NCI-H345 (cell line): ENCODE measurements at places on chromosomes 3 and 15.

DNA sequence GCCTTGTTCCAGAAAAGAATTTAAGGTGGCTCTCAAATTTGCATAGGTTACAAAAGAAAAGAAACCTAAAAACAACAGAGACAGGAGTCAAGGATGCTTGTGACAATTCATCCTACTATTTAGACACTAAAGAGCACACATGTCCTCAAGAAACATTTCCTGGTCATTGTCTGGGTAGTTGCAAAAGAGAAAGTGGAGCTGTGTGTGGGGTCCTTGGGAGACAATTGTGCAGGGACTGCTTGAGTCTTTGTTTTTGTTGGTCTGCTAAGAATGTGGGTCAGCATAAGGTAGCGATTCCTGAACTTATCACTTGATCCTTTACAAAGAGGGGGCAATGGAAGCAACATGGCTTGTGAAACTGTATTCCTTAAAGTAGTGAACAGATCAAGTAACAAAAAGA lies 185.3 kb downstream of the KCNAB1 start:
- DNase-seq, result no peak

- DNase-seq, result no peak
These were observed 259.1 kb upstream of the PEX5L start for GRCh38 chr3:180295811-180296210.

DNA sequence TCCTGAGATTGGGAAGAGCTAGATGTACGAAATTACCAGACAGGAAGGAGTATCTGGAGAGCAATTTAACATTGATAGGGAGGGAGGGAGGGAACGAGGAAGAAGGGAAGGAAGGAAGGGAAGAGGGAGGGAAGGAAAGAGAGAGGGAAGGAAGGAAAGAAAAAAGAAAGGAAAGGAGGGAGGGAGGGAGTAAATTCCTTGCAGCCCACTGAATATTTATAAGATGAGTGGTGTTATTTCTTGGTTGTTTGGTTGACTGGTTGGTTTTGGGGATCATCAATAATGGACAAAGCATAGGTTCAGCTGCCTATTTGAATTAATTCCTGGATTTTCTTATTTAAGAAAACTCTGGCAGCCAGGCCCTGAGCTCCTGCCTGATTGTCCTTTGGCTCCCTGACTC lies 15.5 kb upstream of the TSEN2 start:
- no peak for DNase-seq

- DNase-seq, result no peak
These were observed 665.4 kb upstream of the CBLB start for GRCh38 chr3:106534206-106534605.

DNA sequence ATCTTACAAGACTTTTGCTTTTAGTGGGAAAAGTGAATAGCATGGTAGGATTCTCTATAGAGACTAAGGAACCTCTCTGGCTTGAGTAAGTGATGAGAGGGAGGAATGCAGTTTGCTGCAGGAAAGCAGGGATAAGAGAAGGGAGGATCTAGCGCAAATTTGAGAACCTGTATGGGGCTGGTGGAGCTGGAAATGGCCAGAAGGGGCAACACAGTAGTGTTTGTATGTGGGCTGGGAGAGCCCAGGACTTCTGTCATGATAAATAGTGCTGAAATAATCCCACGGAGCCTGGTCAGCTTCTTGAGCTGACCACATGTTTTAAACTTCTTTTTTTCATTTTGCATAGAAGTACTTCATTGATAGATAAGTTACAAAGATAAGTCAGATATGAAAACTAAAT lies 11.2 kb upstream of the SHC4 start:
- no peak for DNase-seq

DNA sequence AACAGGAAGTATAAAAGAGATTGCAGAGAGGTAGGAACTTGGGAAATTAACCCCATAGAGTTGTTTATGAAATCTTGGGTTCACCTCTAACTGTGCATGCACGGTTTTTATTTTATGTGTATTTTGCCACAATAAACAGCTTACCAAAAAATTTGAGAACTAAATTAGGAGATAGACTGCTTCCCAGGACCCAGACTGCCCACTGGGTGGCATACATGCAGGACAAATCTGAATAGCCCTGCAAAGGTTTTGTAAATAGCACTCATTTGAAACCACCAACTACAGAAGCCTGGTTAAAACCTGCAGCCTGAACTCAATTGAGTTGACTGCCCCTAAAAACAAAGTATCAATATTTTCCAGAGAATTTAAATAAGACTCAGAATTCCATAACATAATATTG lies 96.4 kb upstream of the SLCO2A1 start:
- DNase-seq, result no peak

GRCh38 chr3:191356631-191357439 lies 26.5 kb upstream of the UTS2B start:
- DNase-seq, result no peak

DNA sequence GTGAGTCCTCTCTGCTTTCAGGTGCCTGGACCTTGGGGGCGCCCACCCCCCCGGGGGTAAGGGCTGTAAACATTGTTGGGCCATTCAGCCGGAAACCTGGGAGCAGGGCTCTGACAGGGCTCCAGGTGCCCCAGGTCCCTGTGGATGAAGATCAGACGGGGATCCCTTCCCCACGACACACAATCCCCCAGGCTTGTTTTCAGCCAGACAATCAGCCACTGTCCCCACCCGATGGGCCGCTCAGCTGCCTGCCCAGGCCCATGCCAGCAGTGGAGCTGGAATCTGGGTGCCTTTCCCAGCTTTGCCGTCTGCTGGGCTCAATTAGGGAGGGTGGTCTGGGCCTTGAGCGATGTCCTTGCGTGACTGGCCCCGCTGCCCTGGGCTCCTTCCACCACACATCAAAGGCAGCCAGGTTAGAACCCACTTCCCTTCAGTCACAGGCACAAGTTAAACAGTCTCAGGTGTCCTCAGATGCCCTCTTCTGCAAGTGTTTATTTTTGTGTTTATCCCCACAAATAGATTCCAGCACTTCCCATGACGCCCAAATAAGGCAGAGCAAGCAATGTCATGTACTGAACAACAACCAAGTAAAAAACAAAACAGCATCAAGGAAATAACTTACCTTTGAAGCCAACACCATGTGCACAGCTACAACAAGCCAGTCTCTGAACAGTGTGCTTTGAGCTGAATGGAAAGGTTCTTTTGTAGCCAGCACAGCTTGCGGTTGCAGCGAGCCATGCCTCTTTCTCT lies 77.0 kb upstream of the ALDH1A3 start:
- no peak for DNase-seq

GRCh38 chr15:63818629-63819028 lies 15.1 kb downstream of the HERC1 start:
- no peak for DNase-seq

GRCh38 chr3:135141160-135141559 lies 346.1 kb downstream of the EPHB1 start:
- DNase-seq, result no peak

DNA sequence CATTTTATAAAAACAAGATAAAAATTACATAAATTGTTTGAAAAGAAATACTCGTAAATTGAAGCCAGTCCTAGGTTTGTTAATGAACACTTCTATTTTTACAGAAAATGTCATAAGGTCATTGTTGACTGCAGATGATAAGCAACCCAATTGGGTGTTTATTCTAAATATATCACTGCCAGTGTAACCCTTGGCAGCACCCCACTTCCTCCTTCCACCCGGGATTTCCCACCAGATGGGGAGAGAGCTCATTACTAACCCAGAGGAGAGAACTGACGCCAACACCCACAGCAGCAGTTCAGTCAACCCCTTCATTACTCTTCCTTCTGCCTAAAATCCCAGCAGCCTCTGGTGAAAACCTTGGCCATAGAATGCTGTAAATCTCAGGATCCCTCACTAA lies 307.6 kb downstream of the GAP43 start:
- DNase-seq, result no peak

DNA sequence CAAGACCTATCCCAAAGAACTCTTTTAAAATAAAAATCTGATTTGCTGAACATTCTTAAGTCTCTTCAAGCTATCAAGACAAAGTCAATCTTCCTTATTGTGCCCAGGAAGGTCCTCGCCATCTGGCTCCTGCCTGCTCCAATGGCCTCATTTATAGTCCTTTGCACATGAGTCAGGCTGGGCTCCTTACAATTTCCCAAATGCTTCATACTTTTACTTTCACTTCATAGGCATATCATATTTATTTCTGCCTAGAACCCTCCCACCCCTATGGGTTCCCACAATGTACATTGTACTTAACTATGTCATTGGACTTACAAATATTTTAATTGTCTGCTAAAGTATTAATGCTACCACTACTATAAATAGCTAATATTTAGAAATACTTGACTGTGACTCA lies 9.1 kb downstream of the THRB start:
- no peak for DNase-seq

- DNase-seq, result no peak
These were observed 74.5 kb downstream of the MB21D2 start for GRCh38 chr3:192843119-192843518.

GRCh38 chr3:54857343-54857742 lies 70.5 kb downstream of the LRTM1 start:
- DNase-seq, result no peak
